ENCODE measurements at places on chromosomes 11 and 22.

- no peak for DNase-seq
These were observed 465.3 kb downstream of the BRD1 start for GRCh38 chr22:49362211-49362839.

GRCh38 chr22:32723643-32724042 is 77.9 kb upstream of the TIMP3 start:
- peak; percentile 11 for DNase-seq

GRCh38 chr11:63974259-63975143 is at the start of gene COX8A:
Gene COX8A, plus strand, starts transcription at chr11:63974620. Its CDS starts 61 bp downstream, at chr11:63974681.
- peak; percentile 94 for DNase-seq

DNA sequence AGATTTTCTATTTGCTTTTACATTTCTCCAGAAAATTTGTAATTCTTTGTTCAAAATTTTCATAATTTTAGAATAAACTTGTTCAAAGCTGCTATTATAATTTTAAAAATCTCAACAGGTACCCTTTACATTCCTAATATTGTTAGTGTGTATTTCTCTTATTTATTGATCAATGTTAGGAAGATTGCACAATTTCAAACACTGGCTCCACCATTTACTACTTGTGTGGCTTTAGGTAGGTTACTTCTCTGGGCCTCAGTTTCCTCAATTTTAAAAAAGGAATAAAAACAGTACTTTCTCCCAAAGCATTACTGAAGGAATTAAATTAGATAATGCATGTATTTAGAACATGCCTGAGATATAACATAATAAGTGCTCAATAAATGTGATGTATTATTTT is 180.2 kb downstream of the SBF2 start:
- DNase-seq: no peak

DNA sequence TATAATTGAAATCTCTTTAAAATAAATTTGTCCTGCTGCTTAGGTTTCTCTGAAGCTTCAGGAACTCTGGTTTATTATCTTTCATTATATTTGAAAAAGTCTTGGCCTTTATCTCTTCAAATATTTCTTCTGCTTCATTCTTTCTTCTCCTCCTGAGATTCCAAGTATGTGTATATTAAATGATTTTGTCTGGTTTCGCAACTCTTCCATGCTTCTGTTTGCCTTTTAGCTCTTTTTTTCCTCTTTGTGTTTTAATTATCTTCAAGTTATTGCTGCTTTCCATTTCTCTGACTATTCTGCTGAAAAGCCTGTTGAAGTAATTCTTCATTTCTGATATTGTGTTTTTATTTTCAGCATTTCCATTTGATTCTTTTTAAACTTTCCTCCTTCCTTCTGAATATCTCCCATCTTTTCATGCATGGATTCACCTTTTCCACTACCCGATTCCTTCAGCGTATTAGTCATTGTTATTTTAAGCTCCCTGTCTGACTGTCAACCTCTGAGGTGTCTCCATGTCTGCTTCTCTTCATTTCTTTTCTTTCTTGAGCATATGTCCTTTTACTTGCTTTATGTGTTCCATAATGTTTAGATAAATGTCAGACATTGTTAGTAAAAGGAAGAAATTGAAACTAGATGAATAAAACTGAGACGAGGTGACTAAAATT is 46.6 kb upstream of the CTSC start:
- DNase-seq: no peak

GRCh38 chr11:58505849-58506248 is 2.1 kb downstream of the OR5B21 start:
- no peak for DNase-seq

GRCh38 chr11:45146072-45147016 is at the start of gene PRDM11:
Gene PRDM11, plus strand, starts transcription at chr11:45146639. Its CDS starts 35,128 bp downstream, at chr11:45181767.
- DNase-seq: no peak

- no peak for DNase-seq
These were observed 471.9 kb downstream of the MIAT start for GRCh38 chr22:27129266-27129665.

DNA sequence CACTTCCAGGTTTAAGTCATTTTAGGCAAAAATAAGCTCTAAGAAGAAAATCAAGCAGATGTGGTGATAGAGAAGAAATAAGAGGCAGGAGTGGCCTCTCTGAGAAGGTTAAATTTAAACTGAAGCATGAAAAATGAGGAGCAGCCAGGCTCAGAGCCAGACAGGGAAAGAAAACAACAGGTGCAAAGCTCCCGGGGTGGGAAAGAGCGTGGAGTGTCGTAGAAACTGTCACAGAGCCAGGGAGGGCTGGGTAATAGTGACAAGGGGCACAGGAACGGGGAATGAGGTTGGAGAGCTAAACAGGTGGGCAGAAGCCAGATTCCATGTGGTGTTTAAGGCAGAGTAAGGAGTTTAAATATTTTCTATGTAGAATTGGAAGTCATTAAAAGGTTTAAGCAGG is 132.1 kb upstream of the BLID start:
- DNase-seq: no peak

- DNase-seq: no peak
These were observed 180.5 kb downstream of the MIAT start for GRCh38 chr22:26837784-26838470.
